ENCODE measurements at places on chromosomes 11 and 22. TPM values are rescaled to one million over a fixed set of nuclear protein-coding genes. Genes with fewer than 3 reads are reported as not detected.
A peak's percentile ranks its signal among the peaks of the same experiment; 100 is the strongest.

The P2RY6 gene
- polyA plus RNA-seq, result 19.9 TPM

The MMP13 gene
- polyA plus RNA-seq, result 0.07 TPM

The BACE1 gene
- polyA plus RNA-seq, result 37.1 TPM

The ROBO4 gene
- polyA plus RNA-seq, result 5.1 TPM

The OR8I2 gene
- not detected for polyA plus RNA-seq

DNA sequence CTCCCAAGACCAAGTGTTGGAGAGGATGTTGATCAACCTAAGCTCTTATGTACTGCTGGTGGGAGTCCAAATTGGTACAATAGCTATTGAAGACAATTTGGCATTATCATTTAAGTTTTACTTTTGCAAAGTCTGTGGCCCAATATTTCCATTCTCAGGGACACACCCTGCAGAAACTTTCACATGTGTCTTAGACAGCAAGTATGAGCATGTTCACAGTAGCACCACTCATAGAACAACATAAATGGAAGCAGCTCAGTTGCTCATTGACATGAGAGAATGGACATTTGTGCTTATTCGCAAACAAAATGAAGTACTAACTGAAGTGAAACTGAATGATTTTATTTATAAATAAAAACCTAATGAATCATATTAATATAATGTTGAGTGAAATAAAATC lies 135.5 kb downstream of the NOX4 start:
- no peaks in the 10 kb centered on the region for H3K4me1 ChIP-seq
- H3K4me3 ChIP-seq, result no peak overlapping the region
- H3K27ac ChIP-seq, result no peak overlapping the region
- H3K36me3 ChIP-seq, result no peaks in the 10 kb centered on the region
- DNase-seq, result no peak

DNA sequence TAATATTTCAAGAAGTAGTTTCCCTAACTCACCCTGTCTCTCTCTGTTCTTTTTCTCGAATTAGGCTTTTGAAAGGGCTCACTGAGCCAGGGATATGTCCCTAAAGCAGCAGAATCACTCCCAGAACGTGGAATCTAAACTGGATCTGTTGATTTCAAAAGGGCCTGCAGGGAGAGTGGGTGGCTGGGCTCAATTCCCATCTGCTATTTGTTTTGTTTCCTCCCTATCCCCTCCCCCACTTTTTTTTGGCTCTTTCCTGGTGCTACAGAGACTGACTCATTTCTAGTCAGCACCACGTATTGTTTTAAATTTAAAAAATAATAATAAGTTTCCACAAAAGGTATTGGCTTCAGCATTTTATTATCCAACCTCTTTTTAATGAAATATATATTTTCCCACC lies 961.5 kb downstream of the FAM181B start:
- no peaks in the 10 kb centered on the region for H3K27me3 ChIP-seq
- no peak overlapping the region for H3K27ac ChIP-seq
- DNase-seq, result no peak
- no peak overlapping the region for H3K4me3 ChIP-seq
- H3K36me3 ChIP-seq, result no peaks in the 10 kb centered on the region

DNA sequence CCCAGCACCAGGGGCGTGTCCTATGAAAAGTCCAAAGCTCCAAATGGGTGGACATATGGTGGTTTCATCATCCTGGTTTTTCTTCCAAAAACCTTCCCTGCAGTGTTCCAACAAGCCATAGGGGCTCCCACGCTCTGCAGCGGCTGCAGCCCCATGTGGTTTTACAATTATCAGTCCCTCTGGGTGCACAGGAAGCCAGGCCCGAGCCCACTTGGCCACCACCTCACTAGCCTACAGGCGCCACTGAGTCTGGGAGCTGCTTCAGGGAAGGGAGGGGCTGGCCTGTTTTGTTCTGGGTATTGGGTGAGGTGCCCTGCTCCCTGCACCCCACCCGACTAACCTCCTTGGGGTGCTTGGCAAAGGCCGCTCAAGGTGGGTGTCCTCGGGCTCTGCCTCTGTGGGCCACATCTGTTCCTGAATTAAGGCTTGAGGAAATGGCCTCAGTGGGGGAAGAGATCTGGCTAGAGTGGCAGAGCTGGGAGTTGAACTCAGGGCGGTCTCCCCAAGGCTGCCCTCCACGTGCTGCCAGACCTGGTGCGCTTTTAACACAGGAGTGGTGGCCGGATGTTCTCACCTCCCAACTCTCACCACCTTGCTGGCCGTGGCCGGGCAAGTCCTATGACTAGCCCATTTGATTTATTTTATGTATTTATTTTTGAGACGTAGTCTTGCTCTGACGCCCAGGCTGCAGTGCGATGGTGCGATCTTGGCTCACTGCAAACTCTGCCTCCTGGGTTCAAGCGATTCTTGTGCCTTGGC lies 5.3 kb upstream of the CDC42BPG start:
- peak overlapping the region; percentile 79 for H3K27ac ChIP-seq
- H3K4me3 ChIP-seq, result no peak overlapping the region
- peaks cover 28% of the 10 kb centered on the region for H3K36me3 ChIP-seq
- H3K27me3 ChIP-seq, result no peaks in the 10 kb centered on the region

- no peaks in the 10 kb centered on the region for H3K27me3 ChIP-seq
- H3K36me3 ChIP-seq, result no peaks in the 10 kb centered on the region
- peaks cover 37% of the 10 kb centered on the region for H3K4me1 ChIP-seq
- DNase-seq, result no peak
- no peak overlapping the region for H3K27ac ChIP-seq
- no peak overlapping the region for H3K4me3 ChIP-seq
Measured at GRCh38 chr22:23243006-23243573, 62.8 kb downstream of the BCR start.

GRCh38 chr11:90738799-90739198 lies 516.0 kb upstream of the CHORDC1 start:
- no peaks in the 10 kb centered on the region for H3K4me1 ChIP-seq
- DNase-seq, result no peak
- no peak overlapping the region for H3K27ac ChIP-seq
- no peaks in the 10 kb centered on the region for H3K27me3 ChIP-seq
- H3K36me3 ChIP-seq, result no peaks in the 10 kb centered on the region
- no peak overlapping the region for H3K4me3 ChIP-seq

- H3K27ac ChIP-seq, result no peak overlapping the region
- H3K4me1 ChIP-seq, result no peaks in the 10 kb centered on the region
- no peak for DNase-seq
- H3K36me3 ChIP-seq, result no peaks in the 10 kb centered on the region
- H3K4me3 ChIP-seq, result no peak overlapping the region
Measured at GRCh38 chr11:101617735-101618332, 34.0 kb upstream of the TRPC6 start.

- no peaks in the 10 kb centered on the region for H3K27me3 ChIP-seq
- H3K4me3 ChIP-seq, result no peak overlapping the region
- H3K27ac ChIP-seq, result no peak overlapping the region
Measured at GRCh38 chr11:21820176-21820575, 372.7 kb upstream of the ANO5 start.

- no peak for DNase-seq
- no peak overlapping the region for H3K4me3 ChIP-seq
- no peaks in the 10 kb centered on the region for H3K36me3 ChIP-seq
Measured at GRCh38 chr22:43272301-43272700, 70.9 kb downstream of the SCUBE1 start.

DNA sequence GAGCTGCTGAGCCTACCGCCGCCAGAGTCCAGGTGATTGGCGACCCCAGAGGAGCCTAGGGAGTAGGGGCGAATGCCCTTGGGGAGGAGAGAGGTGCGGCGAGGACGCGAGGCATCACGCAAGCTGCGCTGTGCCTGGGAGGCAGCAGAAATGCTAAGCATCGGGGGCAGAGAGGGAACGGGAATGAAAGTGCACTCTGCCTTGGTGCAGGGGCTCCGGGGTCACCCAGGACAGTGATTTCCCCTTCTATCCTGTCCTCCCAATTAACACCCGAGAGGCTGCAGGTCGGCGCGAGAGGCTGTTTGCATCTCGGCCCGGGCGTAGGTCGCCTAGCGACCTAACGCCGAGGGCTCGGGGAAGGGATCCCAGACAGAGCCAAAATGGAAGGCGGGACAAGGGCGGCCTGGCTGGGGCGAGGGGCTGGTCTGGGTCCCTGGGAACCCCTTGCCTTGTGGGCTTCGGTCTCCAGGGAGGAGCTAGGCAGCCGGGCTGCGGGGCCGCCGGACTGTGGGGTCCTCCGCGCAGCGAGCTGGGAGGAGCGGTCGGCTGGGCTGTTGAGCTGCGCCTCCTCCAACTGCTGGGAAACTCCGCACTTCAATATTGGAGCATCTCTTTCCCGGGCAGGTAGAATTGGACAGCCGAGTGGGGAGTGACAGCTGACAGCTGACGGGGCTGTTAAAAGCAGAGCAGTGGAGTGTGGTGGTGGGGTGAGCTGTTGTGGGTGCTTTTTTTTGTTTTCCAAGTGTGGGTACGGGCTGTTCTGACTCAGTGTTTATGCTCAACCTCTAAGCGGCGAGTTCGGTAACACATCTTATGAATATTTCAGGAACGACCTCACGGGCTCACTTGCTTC lies 657 bp downstream of the ELMOD1 start:
- H3K27me3 ChIP-seq, result peaks cover 69% of the 10 kb centered on the region
- H3K4me1 ChIP-seq, result peaks cover 2% of the 10 kb centered on the region
- H3K36me3 ChIP-seq, result no peaks in the 10 kb centered on the region
- peak overlapping the region; percentile 35 for H3K4me3 ChIP-seq

- H3K4me1 ChIP-seq, result peaks cover 6% of the 10 kb centered on the region
- H3K27me3 ChIP-seq, result peaks cover 46% of the 10 kb centered on the region
- no peak overlapping the region for H3K27ac ChIP-seq
- no peak for DNase-seq
- H3K36me3 ChIP-seq, result no peaks in the 10 kb centered on the region
- H3K4me3 ChIP-seq, result no peak overlapping the region
Measured at GRCh38 chr11:128615076-128615475, 27.7 kb upstream of the ETS1 start.

GRCh38 chr11:96242191-96242847 lies 100.7 kb downstream of the MAML2 start:
- no peaks in the 10 kb centered on the region for H3K36me3 ChIP-seq
- H3K4me1 ChIP-seq, result peaks cover 31% of the 10 kb centered on the region
- H3K27me3 ChIP-seq, result no peaks in the 10 kb centered on the region
- H3K27ac ChIP-seq, result peak overlapping the region; percentile 92

DNA sequence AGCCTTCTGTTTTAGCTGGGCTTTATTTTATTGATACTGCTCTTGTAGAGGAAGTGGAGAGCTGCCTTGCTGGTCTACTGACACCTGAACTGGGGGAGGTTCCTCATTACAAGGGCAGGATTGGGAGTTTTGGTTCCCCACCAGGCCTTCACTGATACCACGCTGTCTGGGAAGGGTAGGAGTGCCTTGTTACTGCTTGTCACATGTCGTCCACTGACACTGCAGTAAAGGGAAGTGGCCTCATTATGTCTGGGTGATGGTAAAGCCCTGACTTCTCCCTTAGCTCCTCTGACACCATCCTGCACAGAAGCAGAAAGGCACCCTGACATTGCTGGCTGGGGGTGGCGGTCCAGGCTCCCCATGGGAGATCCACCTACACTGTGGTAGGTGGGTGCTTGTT lies 38.7 kb upstream of the ELF5 start:
- peaks cover 5% of the 10 kb centered on the region for H3K27me3 ChIP-seq
- no peaks in the 10 kb centered on the region for H3K4me1 ChIP-seq
- no peak for DNase-seq
- no peaks in the 10 kb centered on the region for H3K36me3 ChIP-seq

- peaks cover 44% of the 10 kb centered on the region for H3K4me1 ChIP-seq
- no peaks in the 10 kb centered on the region for H3K36me3 ChIP-seq
- no peak overlapping the region for H3K4me3 ChIP-seq
Measured at GRCh38 chr11:12114193-12115033, 4.0 kb downstream of the MICAL2 start.

- H3K4me1 ChIP-seq, result peaks cover 29% of the 10 kb centered on the region
- peak; percentile 57 for DNase-seq
- H3K27me3 ChIP-seq, result peaks cover 51% of the 10 kb centered on the region
Measured at GRCh38 chr11:2929950-2930703, 907 bp upstream of the PHLDA2 start.

- no peak for DNase-seq
- no peaks in the 10 kb centered on the region for H3K36me3 ChIP-seq
- H3K27ac ChIP-seq, result no peak overlapping the region
- no peaks in the 10 kb centered on the region for H3K27me3 ChIP-seq
Measured at GRCh38 chr11:15770798-15771414, 585.4 kb downstream of the SOX6 start.

DNA sequence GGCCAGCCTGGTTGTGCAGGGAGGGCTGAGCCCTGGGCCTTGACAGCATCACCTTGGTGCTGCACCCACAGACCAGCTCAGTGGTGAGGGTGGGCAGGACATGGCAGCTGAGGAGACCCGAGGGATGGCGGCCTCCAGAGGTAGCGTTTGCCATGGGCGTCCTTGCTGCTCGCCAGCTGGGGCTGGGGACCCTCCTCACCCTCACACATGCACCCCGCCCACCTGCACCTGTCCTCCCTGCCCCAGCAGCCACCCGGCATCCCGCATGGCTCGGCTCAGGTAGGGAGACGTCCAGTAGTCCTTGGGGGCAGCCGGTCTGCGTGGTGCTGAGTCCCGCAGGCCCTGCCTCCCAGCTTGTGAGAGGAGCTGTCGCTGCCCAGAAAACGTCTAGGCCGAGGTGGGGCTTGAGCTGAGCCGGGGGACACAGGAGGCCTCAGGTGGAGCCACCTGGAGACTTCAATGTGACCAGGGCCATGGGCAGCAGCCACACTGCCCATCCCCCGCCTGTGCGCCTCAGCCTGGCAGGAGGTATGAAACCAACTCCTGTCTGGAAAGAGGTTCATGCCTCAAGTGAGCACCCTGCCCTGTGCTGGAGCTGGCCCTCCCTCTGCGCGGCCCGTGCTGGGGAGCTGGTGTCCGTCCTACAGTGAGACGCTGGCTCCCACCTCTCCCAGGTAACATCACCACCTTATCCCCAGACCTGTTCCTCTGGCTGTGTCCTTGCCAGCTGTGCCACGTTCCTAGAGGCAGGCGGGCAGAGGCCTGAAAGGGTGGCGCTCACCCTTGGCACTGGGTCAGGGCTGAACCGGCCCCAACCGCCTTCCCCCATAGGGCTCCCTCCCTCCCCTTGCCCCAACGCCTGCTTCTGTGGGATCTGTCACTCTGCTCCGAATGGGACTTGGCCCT lies 3.3 kb upstream of the TRABD start:
- H3K4me3 ChIP-seq, result no peak overlapping the region
- no peak for DNase-seq
- H3K27me3 ChIP-seq, result peaks cover 5% of the 10 kb centered on the region
- peaks cover 13% of the 10 kb centered on the region for H3K4me1 ChIP-seq
- no peak overlapping the region for H3K27ac ChIP-seq

DNA sequence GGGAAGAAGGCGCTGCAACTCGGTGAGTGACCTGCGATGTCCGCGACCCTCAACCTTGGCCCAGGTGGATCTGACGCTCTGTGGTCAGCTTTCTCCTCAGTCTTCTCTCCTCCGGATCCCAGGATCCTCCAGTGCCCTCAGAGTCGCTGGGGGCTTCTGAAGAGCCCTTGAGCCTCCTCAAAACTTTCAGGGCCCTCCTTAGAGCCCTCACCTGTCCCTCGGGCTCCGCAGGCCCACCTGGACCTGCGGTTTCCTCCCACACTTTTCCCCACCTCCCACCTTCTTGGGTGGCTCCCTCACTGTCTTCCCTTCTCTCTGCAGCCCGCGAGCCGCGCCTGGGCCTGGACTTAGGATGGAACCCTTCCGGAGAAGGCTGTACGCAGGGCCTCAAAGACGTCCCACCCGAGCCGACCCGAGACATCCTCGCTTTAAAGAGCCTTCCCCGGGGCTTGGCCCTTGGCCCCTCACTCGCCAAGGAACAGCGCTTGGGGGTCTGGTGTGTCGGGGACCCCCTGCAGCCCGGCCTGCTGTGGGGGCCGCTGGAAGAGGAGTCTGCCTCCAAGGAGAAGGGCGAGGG lies 335 bp downstream of the ZNF408 start:
- peak overlapping the region; percentile 93 for H3K4me3 ChIP-seq
- H3K27me3 ChIP-seq, result no peaks in the 10 kb centered on the region

Data from large intestine (tissue), 12 donors.